ENCODE measurements at places on chromosomes 11 and 22. TPM values are rescaled to one million over a fixed set of nuclear protein-coding genes. Genes with fewer than 3 reads are reported as not detected.

The TMPRSS5 gene
- 0.40 TPM for total RNA-seq

The EFCAB6 gene
- 1.6 TPM for total RNA-seq

The TREH gene
- total RNA-seq = 0.68 TPM

The DEFB131B gene
- total RNA-seq = not detected

The MMP8 gene
- not detected for total RNA-seq

The OR5M10 gene
- not detected for total RNA-seq

The MISFA gene
- 2.6 TPM for total RNA-seq

The RAB38 gene
- total RNA-seq = 84.7 TPM

The ANO1 gene
- 7.9 TPM for total RNA-seq

The IRAG1 gene
- total RNA-seq = 3.2 TPM

The APBB1 gene
- 2.6 TPM for total RNA-seq

The CWC15 gene
- 49.1 TPM for total RNA-seq

The ARHGEF12 gene
- 62.7 TPM for total RNA-seq

The SORL1 gene
- total RNA-seq = 14.3 TPM

The GGTLC2 gene
- total RNA-seq = not detected

The APOL4 gene
- total RNA-seq = 3.5 TPM

The C11orf42 gene
- total RNA-seq = not detected

The CD59 gene
- total RNA-seq = 319 TPM

The TPBGL gene
- total RNA-seq = not detected

The PANX2 gene
- total RNA-seq = 0.92 TPM

The HRAS gene
- total RNA-seq = 118 TPM

The DTX4 gene
- 3.3 TPM for total RNA-seq

The POGLUT3 gene
- 15.1 TPM for total RNA-seq

The P2RX6 gene
- total RNA-seq = 0.64 TPM

The DCHS1 gene
- 1.4 TPM for total RNA-seq

The PHOX2A gene
- total RNA-seq = not detected

The GSTT2B gene
- total RNA-seq = 6.5 TPM

The SNX32 gene
- 0.12 TPM for total RNA-seq

The ALDH3B2 gene
- 206 TPM for total RNA-seq

The SHISAL1 gene
- total RNA-seq = 0.08 TPM

The XPNPEP3 gene
- total RNA-seq = 14.3 TPM

The CELSR1 gene
- total RNA-seq = 36.0 TPM

The AIFM3 gene
- total RNA-seq = 1.5 TPM

The C11orf87 gene
- total RNA-seq = 0.12 TPM

The OR1S2 gene
- not detected for total RNA-seq

The CD3D gene
- 4.0 TPM for total RNA-seq

The INPP5J gene
- 1.5 TPM for total RNA-seq

The RHOD gene
- 161 TPM for total RNA-seq

The USP35 gene
- total RNA-seq = 3.5 TPM

The OR4D5 gene
- total RNA-seq = not detected

The EIF3F gene
- 206 TPM for total RNA-seq

The PANX3 gene
- not detected for total RNA-seq

The OR52A1 gene
- not detected for total RNA-seq

The LSP1 gene
- total RNA-seq = 18.8 TPM

The KDM4D gene
- 0.32 TPM for total RNA-seq

The OR56B4 gene
- not detected for total RNA-seq

The MRGPRF gene
- total RNA-seq = 1.7 TPM

The MAPK8IP2 gene
- total RNA-seq = 2.3 TPM

The FOLH1 gene
- total RNA-seq = 3.2 TPM

The NXPE2 gene
- total RNA-seq = not detected

The KBTBD3 gene
- 3.1 TPM for total RNA-seq

The APOL5 gene
- total RNA-seq = not detected

The GLB1L2 gene
- total RNA-seq = 2.2 TPM

The LMO2 gene
- total RNA-seq = 11.7 TPM

The CCDC34 gene
- total RNA-seq = 10.2 TPM

The KDM2A gene
- 67.2 TPM for total RNA-seq

The PGA3 gene
- total RNA-seq = not detected

The PTPN5 gene
- not detected for total RNA-seq

The ARHGEF17 gene
- 5.4 TPM for total RNA-seq

The CARD10 gene
- 10.5 TPM for total RNA-seq

Measured in esophagus mucosa (tissue), 1 donor.